ENCODE measurements at places on chromosomes 7 and 10. TPM values are rescaled to one million over a fixed set of nuclear protein-coding genes. Genes with fewer than 3 reads are reported as not detected.

- no peaks in the 10 kb centered on the region for H3K36me3 ChIP-seq
- H3K4me3 ChIP-seq = no peak overlapping the region
- no peaks in the 10 kb centered on the region for H3K4me1 ChIP-seq
- DNase-seq = no peak
- H3K27me3 ChIP-seq = no peaks in the 10 kb centered on the region
Observed at GRCh38 chr7:32062150-32062549, 8.1 kb downstream of the PDE1C start.

SLC18A3 gene
- total RNA-seq = not detected

- H3K27me3 ChIP-seq = no peaks in the 10 kb centered on the region
- no peaks in the 10 kb centered on the region for H3K4me1 ChIP-seq
- no peak overlapping the region for H3K4me3 ChIP-seq
- no peaks in the 10 kb centered on the region for H3K36me3 ChIP-seq
- DNase-seq = no peak
Observed at GRCh38 chr10:3054183-3054850, 13.0 kb upstream of the PFKP start.

- no peaks in the 10 kb centered on the region for H3K27me3 ChIP-seq
- no peaks in the 10 kb centered on the region for H3K4me1 ChIP-seq
- no peak for DNase-seq
- H3K36me3 ChIP-seq = no peaks in the 10 kb centered on the region
- H3K4me3 ChIP-seq = no peak overlapping the region
Observed at GRCh38 chr10:98642281-98642680, 195.5 kb upstream of the HPS1 start.

FGFBP3 gene
- total RNA-seq = 2.6 TPM

DNA sequence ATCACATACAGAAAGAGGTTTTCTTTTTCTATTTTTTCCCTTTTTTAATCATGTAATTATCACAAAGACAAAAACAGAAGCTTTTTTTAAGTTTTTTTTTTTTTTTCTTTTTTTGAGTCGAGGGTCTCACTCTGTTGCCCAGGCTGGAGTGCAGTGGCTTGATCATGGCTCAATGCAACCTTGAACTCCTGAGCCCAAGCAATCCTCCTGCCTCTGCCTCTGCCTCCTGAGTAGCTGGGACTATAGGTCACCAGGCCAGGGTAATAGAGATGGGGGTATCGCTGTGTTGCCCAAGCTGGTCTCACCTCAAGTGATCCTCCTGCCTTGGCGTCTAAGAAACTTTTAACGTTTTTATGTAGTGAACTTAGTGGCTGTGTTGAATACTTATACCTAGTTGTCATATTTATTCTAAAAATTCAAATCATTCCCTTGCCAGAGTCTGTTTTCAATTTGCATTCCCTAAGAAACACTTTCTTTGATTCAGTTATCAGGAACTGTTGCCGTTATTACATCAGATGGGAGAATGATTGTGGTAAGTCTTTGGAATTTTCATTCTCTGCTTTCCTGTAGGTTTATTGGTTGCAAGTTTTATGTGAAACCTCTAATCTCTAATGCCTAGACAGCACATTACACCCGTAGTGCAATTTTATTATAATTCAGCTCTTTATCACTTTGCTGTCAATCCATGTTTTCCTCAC lies 1.3 kb downstream of the LSM8 start:
- H3K4me1 ChIP-seq = peaks cover 11% of the 10 kb centered on the region
- H3K36me3 ChIP-seq = peaks cover 10% of the 10 kb centered on the region
- no peak overlapping the region for H3K4me3 ChIP-seq
- no peak for DNase-seq
- no peak overlapping the region for H3K27ac ChIP-seq

- no peak overlapping the region for H3K4me3 ChIP-seq
- H3K36me3 ChIP-seq = no peaks in the 10 kb centered on the region
- no peak overlapping the region for H3K27ac ChIP-seq
- no peaks in the 10 kb centered on the region for H3K27me3 ChIP-seq
- H3K4me1 ChIP-seq = no peaks in the 10 kb centered on the region
Observed at GRCh38 chr7:83504330-83504729, 144.6 kb downstream of the SEMA3E start.

DNA sequence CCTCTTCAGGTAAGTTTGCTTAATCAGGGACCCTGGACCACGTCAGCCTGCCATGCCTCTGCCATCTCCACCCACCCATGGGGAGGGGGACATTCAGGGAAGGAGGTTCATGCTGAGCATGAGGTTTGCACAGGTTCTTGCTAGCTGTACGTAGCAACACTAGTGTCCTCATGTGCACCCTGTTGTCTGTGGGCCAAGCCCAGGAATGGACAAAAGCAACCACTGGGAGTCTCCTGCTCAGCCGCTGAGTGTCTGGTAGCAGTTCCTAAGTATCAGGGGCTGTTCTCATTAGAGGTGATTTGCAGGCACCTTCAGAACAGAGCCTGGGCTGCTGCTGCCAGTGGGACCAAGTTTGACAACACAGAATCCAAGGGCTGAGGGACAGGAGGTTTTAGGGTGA lies 17.9 kb downstream of the CASP7 start:
- no peaks in the 10 kb centered on the region for H3K4me1 ChIP-seq
- no peak overlapping the region for H3K27ac ChIP-seq
- H3K27me3 ChIP-seq = no peaks in the 10 kb centered on the region

DNA sequence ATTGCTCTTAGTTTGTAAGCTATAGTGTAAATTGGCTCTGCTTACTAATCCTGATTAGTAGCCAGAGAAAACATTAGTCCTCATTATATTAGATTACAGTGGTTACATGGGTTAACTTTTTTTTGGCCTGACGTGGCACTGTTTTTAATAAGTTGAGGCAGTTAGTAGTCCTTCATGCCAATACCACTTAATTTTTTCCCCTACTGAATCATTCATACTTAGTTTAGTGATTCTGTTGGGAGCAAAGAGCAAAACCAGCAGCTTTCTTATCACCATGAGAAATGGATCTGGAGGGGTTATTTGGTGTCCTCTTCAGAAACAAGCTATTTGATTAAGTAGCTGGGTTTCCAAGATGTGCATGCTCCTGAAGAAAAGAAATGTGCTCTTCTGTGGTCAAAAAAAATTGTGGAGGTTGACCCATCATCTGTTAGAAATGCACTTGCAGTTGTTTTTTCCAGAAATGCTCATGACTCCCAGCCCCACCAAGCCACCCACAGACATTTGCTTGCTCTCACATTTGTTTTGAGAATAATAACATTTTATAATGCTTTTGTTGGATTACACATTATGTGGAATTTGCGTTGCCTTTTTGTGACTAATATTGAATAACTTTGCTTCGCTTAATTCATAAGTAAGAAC lies 258.5 kb downstream of the HDAC9 start:
- H3K4me1 ChIP-seq = no peaks in the 10 kb centered on the region
- no peaks in the 10 kb centered on the region for H3K27me3 ChIP-seq
- H3K36me3 ChIP-seq = no peaks in the 10 kb centered on the region
- no peak overlapping the region for H3K27ac ChIP-seq
- DNase-seq = no peak

ASB10 gene
- total RNA-seq = not detected

GRCh38 chr7:119175911-119176627 lies 951.6 kb downstream of the ANKRD7 start:
- H3K4me3 ChIP-seq = no peak overlapping the region
- no peaks in the 10 kb centered on the region for H3K36me3 ChIP-seq
- peak; percentile 33 for DNase-seq

DNA sequence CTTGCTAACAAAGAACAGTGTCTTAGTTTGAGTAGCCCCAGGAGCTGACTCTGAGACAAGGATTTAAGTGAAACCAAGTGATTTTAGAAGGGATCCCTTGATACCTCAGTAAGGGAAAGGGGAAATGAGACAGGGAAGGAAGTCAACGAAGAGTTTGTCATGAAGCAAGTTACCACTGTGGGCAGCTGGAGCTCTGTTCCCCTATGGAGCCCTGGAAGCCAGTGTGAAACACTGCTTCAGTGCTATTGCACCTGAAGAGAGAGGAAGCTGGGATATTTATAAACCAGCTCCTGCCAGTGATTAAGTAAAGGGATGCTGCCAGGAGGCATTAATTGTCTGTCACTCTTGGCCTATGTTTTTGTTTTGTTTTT lies 58.9 kb upstream of the WAPL start:
- DNase-seq = no peak
- H3K27me3 ChIP-seq = no peaks in the 10 kb centered on the region
- no peak overlapping the region for H3K4me3 ChIP-seq
- H3K36me3 ChIP-seq = no peaks in the 10 kb centered on the region
- H3K27ac ChIP-seq = no peak overlapping the region

DNA sequence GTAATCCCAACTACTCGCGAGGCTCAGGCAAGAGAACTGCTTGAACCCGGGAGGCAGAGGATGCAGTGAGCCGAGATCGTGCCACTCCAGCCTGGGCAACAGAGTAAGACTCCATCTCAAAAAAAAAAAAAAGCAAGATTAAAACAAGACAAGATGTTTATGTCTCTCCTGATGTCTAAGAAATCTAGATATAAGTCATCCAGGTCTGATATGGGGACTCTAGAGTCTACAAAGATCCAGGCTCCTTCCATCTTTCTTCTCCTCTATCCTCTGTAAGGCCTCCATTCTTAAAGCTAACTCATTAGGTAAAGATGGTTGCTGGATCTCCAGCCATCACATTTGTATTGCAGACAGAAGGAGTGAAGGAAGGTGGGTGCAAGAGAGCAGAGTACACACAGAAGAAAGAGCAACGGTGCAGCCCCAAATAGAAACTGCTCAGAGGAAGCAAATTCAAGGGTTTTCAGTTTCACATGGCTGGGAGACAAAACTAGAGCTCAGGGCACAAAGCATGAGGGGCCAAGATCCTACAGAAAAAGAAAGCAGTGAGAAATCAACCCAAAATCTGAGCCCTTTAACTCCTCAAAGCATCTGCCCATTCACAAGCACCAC lies 57.6 kb downstream of the USP6NL start:
- no peaks in the 10 kb centered on the region for H3K27me3 ChIP-seq
- H3K36me3 ChIP-seq = no peaks in the 10 kb centered on the region
- H3K27ac ChIP-seq = no peak overlapping the region

DNA sequence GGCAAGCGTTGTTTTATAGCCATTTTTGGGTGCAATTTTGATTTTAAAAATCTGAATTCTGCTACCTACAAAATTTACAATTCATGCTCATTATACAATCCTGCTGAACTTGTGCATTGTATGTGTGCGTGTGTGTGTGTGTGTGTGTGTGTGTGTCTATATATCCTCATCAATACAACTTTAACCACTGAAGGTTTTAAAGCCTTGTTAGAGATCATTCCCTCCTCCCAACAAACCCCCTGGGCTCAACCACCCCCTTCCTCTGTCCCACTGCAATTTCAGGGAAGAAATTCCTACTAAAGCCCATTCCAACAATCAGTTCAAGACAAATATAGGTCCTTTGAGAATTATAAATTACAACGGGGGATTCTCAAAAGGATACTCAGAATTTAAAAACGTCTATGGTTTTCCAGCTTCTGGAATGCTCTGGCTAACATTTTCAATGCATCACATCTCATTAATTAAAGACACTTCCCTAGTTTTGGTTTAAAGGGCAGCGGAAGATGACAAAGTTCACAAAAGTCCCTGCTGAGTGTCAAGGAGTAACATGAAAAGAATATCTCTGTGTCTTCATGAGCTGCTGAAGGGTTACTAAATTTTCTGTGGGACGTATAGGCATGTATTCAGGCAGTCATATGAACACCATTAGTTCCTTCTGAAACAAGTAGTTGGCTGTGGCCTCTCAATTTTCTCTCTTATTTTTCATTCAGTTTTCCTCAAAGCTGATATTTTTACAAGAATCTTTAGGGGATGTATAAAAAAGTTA lies 889 bp upstream of the SEMA3A start:
- no peaks in the 10 kb centered on the region for H3K27me3 ChIP-seq
- no peaks in the 10 kb centered on the region for H3K4me1 ChIP-seq
- peak overlapping the region; percentile 17 for H3K4me3 ChIP-seq
- DNase-seq = no peak
- H3K27ac ChIP-seq = no peak overlapping the region

GRCh38 chr7:66860767-66861166 lies 60.3 kb upstream of the TMEM248 start:
- H3K27ac ChIP-seq = no peak overlapping the region
- no peak overlapping the region for H3K4me3 ChIP-seq
- no peak for DNase-seq
- no peaks in the 10 kb centered on the region for H3K4me1 ChIP-seq
- no peaks in the 10 kb centered on the region for H3K27me3 ChIP-seq
- peaks cover 7% of the 10 kb centered on the region for H3K36me3 ChIP-seq

ZPBP gene
- 1.5 TPM for total RNA-seq

PSD gene
- 0.24 TPM for total RNA-seq

DNA sequence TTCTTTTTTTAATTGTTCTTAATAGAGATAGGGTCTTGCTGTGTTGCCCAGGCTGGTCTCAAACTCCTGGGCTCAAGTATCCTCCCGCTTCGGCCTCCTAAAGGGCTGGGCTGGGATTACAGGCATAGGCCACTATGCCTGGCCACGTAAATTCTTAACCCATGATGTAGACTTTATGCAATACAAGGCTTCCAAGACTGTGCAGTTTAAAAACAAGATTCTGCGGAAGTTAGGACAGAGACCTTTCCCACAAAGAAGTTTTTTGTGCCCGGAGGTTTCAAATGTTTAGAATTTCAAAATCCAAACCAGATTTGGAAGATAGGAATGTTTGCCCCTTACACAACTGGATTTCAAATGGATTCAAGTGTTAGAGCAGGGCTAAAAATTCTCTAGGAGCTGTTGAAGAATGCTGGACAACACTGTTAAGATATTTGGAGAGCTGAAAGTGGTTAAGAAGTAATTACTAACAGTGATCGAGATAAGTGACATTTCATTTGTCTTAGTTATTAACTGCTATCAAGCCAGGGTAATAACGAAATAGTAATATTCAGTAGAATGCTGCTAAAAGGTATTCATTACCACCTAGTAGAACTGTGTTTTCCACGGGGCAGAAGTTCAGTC lies 7.4 kb downstream of the APBB1IP start:
- H3K4me1 ChIP-seq = no peaks in the 10 kb centered on the region
- H3K27me3 ChIP-seq = no peaks in the 10 kb centered on the region
- H3K36me3 ChIP-seq = no peaks in the 10 kb centered on the region
- H3K4me3 ChIP-seq = no peak overlapping the region
- DNase-seq = no peak

GRCh38 chr10:122053314-122053713 lies 64.4 kb downstream of the TACC2 start:
- H3K4me1 ChIP-seq = peaks cover 25% of the 10 kb centered on the region
- no peak overlapping the region for H3K27ac ChIP-seq
- no peaks in the 10 kb centered on the region for H3K27me3 ChIP-seq

GIMAP5 gene
- total RNA-seq = 25.3 TPM

TFR2 gene
- not detected for total RNA-seq

SAP25 gene
- 6.2 TPM for total RNA-seq

GRCh38 chr7:120272261-120272660 lies 714 bp upstream of the KCND2 start:
- H3K27me3 ChIP-seq = no peaks in the 10 kb centered on the region
- DNase-seq = no peak

UNCX gene
- total RNA-seq = not detected

JCAD gene
- 38.5 TPM for total RNA-seq

ADRB1 gene
- total RNA-seq = 1.0 TPM
